ENCODE measurements at places on chromosomes 7 and 10. TPM values are rescaled to one million over a fixed set of nuclear protein-coding genes. Genes with fewer than 3 reads are reported as not detected.

The TWIST1 gene
- 24.9 TPM for total RNA-seq

The NPFFR1 gene
- 9.1 TPM for total RNA-seq

The CYP3A7 gene
- total RNA-seq: not detected

The NRF1 gene
- 41.8 TPM for total RNA-seq

The SLC13A4 gene
- 0.60 TPM for total RNA-seq

The MSMB gene
- total RNA-seq: not detected

The RPEL1 gene
- total RNA-seq: not detected

The ACBD7 gene
- total RNA-seq: 9.8 TPM

The FAM20C gene
- 24.7 TPM for total RNA-seq

The BAMBI gene
- total RNA-seq: 55.9 TPM

The PHTF2 gene
- 39.7 TPM for total RNA-seq

The CBLL1 gene
- total RNA-seq: 29.1 TPM
